ENCODE measurements at places on chromosomes 5 and 9. TPM values are rescaled to one million over a fixed set of nuclear protein-coding genes. Genes with fewer than 3 reads are reported as not detected.

The PCDHGA12 gene
- polyA plus RNA-seq, result 8.1 TPM

The PRR7 gene
- polyA plus RNA-seq, result 28.3 TPM

The TAF11L10 gene
- not detected for polyA plus RNA-seq

The SPRY4 gene
- 28.4 TPM for polyA plus RNA-seq

DNA sequence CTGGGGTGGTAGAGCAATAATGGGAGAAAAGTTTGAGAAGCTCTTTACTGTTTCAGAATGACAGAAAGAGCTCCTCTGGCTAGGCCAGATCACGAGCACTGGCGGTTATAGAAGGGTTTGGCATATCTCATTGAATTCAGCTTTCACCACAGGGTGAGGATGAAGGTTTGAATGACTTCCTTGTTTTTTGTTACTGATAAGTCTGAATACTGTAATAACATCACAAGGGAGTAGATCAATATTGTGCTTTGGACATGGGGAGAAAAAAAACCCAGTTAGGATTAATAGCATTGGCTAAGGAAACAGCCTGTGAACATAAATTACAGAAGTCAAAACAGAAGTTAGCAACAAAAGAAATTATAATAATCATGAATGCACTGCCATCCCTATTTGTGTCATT, 9.4 kb downstream of the PHAX start:
- no peak for DNase-seq

GRCh38 chr9:107639426-107639825, 149.9 kb upstream of the KLF4 start:
- DNase-seq, result no peak

DNA sequence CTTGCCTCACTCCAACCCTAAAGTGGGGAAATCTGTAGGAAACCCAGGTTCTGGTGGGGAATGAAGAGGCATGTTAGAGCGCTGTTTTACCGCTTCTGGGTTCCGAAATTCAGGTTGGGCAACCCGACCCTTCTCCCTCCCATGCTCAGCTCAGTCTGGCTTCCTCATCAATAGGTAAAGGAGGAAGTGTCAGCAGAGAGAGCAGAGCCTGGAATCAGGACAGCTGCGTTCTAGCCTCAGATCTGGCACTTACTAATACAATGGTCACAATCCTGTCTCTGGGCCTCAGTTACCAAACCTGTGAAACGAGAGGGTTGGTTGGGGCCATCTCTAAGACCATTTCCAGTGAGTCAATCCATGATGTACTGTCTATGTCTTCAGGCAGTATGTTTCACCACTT, 16.2 kb upstream of the TNIP1 start:
- no peak for DNase-seq

GRCh38 chr9:36023260-36024048, 13.3 kb upstream of the RECK start:
- DNase-seq, result peak; percentile 49
